ENCODE measurements at places on chromosomes 16 and 17. TPM values are rescaled to one million over a fixed set of nuclear protein-coding genes. Genes with fewer than 3 reads are reported as not detected.

DNA sequence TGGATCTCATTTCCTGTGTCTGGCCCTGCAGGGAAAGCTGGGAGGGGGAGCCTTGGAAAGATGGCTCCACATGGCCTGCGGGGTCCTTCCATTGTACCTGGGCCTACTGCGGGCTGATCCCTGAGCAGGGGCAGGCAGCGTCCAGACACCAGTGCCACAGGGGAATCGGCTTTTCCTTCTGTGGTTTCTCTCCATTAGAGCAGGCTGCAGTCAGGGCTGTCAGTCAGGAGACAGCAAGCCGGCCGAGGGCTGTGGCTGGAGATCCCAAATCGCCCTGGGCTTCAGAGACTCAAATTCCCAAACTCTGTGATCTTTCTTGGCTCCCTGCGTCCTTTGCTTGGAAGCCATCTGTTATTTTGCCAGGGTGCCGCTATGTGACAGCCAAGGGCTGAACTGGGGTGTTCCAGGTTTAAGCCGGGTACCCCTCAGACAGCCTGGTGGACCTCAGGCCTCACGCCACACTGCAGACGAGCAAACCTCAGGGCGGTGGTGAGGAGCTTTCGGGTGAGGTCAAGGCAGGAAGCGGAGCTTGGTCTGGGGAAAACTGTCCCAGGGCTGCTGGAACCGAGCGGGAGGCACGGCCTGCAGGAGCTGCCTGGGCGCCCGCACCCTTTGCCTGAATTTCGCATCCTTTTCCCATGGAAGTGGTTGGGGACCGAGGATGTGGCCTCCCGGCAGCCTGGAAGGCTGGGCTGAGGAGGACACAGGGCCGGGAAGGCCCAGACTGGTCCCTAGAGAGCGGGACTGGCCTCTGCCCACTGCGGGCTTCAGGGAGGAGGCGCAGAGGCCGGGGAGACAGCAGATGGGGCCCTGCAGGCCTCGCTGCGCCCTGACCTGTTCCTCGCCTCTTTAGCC is 1.5 kb upstream of the CPNE7 start:
- DNase-seq = no peak

DNA sequence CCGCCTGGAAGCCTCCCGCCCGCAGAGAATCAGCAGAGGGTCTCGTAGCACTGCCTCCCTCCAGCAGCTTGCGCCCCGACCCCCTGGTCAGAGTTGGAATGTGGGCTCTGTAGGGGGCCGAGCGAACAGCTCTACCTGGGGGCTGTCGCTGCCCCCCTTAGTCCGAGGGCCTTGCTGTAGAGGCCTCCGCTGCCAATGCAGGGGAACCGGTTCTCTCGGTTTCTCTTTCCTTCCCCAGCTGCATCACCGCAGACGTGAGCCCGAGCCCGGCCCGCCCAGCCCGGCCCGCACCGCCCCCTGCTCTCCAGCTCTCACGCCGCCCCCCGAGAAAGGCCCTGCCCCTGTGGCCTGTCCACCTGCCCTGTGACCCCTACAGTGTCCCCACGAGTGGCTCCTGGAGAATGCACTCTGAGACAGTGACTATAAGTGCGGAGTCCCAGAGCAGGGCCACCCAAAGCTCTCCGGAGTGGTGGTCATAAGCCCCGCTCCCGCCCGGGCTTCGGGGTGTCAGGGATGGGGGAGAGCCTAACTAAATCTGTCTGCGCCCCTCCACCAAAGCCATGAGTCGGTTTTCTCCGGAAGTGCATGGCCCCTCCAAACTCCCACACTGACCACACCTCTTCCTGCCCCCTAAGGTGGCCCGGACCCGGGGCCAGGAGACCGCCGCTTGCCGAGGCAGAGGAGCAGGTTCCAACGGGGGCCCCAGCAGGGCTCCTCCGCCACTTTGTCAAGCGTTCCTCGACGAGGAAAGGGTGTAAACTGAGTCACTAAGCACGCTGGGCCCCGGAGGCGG is 1.7 kb downstream of the ARHGAP27 start:
- peak; percentile 44 for DNase-seq

DNA sequence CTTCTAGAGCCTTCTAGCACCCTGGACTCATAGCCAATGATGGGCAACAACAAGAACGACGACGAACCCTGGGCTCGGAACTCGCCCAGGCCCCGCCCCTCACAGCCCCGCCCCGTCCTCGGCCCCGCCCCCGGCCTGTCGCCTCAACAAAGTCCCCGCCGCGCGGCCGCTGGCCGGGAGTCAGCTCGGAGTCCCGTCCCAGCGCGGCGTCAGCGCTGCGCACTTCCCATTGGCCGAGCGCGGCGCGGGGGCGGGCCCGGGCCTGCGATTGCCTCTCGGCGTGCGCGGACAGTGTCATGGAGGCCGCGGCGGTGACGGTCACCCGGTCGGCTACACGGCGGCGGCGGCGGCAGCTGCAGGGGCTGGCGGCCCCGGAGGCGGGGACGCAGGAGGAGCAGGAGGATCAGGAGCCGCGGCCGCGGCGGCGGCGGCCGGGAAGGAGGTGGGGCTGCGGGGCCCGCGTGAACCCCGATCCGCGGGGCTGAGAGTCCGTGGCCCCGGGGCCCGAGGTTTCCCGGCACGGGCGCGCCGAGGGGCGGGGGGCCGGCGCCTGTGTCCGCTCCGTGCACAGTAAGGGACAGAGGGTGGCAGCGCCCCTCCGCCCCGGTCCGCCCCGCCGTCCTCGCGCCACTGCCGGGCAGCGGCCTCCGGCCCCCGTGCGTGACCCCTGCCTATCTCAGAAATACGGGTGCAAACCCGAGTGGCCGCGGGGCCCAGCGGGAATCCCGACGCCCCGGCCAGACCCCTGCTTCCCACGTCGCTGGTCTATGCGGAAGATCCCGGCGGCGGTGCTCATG is at the start of gene ENGASE:
ENGASE (plus strand) TSS at position 176 of the 797 bp plus-strand sequence; CDS start at position 297, 121 bp downstream.
- peak; percentile 98 for DNase-seq

Gene RNU2-1
- 9,490 TPM for total RNA-seq

DNA sequence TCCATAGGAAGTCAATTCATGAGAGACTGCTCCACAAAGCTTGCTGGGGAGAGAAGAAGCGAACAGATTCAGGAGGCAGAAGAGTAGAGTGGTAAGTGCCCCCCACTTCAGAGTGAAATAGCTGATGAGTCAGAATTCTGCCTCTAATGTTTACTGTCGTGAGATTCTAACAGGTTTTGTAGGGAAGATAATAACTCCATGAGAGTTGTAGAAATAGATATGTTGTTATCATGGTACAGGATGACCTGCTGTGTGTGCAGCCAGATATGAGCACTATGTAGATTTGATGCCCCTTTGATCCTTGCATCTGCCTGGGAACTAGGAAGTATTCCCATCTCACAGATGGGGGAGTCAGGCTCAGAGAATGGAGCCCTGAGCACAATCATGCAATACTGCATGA is 502.4 kb upstream of the CDH11 start:
- DNase-seq = no peak

Gene RAC3
- total RNA-seq = 0.97 TPM

- DNase-seq = peak; percentile 83
These were observed 754 bp upstream of the SLFN11 start for GRCh38 chr17:35373984-35374765.

DNA sequence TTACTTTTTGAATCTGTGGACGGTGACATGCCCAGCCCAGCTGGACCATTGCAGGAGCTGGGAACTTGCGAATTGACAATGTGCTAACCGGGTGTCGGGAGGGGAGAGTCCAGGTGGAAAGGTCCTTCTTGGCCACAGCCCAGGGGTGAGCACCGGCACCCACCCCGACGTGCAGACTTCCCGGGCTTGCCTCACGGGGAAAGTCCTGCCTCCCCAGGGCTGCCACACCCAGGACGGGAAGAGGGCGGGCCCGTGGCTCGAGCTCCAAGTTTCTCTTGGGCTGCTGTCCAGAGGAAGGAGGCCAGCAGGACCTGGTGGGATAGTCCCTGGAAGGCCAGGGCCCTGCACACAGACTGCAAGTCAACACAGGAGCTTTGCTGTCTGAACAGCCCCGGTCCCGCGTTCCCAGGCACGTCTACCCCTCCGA is 17.7 kb downstream of the CARD14 start:
- peak; percentile 76 for DNase-seq

DNA sequence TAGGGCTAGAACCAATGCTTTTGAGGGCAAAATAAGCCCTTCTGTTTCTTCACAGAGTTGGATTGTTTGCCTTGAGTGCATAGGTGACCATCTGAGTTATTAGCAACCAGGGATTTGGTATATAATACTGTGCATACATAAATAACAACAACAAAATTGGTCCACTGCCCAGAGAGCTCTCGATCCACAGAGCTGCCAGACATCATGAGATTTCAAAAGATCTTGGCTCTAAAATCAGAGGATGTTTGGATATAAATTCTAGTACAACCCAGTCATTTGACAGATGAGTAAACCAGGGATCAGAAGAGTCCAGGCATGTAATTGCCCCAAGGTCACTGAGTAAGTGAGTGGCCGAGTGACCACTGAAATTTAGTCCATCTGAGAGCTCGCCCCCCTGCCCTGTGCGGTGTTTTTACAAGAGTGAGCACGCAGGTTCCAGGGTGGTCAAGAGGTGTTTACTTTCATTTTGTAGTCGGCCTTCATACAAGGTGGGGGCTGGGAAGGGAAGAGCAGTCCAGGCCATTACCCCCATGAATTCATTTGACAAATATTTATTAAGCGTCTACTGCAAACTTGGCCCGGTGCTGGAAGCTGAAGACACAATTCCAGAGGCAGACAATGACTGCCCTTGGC is 1.8 kb upstream of the MT2A start:
- DNase-seq = no peak

Gene CTF1
- 6.5 TPM for total RNA-seq

Gene SOST
- not detected for total RNA-seq

GRCh38 chr16:82301146-82301755 is 131.2 kb upstream of the MPHOSPH6 start:
- DNase-seq = no peak

- no peak for DNase-seq
These were observed 50.9 kb upstream of the NLK start for GRCh38 chr17:27991462-27991993.

DNA sequence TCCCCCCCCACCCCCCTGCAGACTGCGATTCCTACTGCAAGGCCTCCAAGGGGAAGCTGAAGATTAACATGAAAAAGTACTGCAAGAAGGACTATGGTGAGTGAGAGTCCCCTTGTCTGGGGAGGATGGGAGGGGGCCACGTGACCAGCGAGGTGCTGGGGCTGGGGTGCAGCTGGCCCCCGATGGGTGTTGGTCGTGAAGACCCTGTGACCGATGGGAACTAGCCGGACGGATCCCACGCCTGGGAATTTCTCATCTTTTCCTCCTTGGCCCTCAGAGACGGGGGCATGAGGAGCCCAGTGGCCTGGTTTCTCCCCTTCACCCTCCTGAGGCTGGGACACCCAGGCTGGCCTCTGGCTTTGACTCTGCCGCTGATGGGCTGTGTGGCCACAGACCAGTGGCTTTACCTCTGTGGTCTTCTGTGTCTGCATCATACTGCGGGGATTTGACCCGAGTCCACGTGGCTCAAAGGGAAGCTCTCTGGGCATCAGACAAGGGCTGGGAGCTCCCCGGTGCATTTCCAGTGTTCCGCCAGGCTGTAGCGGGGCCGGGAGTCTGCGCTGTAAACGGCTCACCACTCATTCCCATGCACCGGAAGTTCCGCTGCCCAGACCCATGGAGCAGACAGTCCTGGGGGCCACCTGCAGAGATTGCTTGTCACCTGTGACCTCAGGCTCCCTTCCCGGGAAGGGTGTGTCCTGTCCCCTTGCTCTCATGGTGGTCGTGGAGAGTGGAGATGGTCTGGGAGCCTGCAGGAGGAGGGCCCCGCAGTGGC is 200.0 kb downstream of the NTN1 start:
- DNase-seq = peak; percentile 20

Gene NT5C3B
- 14.7 TPM for total RNA-seq

Gene MYH1
- not detected for total RNA-seq

- DNase-seq = no peak
These were observed at the start of gene NLRC3 for GRCh38 chr16:3577302-3577752. Gene NLRC3 (minus strand): TSS chr16:3577403. CDS start chr16:3565036, 12,367 bp downstream.

GRCh38 chr16:68085259-68086071 is at the start of gene NFATC3:
Gene NFATC3 (plus strand): TSS chr16:68085370. CDS start chr16:68085682, 312 bp downstream.
- peak; percentile 100 for DNase-seq

DNA sequence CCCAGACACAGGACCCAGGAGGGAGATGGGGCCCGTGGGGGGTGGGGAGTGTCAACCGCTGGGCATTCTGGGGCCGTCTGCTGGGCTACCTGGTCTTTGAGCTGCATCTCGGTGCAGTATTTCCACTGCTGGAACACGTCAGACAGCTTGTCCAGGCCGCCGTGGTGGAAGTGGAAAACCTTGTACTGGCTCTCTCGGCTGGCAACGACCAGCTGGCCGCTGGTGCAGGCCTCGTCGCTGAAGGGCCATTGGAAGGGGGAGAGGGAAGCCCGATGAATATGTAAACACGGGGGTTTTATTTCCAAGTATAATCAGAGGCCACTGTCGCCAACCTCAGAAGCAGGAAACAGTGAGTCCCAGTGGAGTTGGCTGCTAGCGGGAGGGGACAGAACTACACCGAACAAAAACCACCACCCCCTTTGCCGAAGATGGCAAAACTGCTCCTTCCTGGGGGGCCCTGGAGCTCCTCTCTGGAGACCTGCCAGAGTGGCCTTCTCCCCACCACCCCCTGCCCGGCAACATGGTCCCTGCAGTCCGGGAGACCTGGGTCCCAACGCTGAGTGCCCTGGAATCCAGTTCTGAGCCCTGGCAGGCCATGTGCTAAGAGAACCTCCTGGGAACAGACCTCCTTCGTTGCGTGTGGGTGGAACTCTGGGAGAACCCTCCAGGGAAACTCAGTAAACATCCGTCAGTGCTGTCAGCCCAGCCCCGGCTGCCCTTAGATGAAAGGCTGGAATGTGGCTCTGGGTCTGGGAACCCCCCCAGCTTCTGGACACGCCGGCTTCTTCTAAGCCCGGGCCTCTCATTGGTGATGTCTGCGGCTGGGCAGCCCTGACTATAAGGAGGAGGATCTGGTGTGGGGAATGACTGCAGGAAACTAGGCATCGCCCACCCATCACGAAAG is 84.1 kb downstream of the TBC1D16 start:
- DNase-seq = peak; percentile 67
